ENCODE measurements at places on chromosomes 12 and 14. TPM values are rescaled to one million over a fixed set of nuclear protein-coding genes. Genes with fewer than 3 reads are reported as not detected.

Gene GLRX5
- polyA plus RNA-seq: 55.2 TPM

DNA sequence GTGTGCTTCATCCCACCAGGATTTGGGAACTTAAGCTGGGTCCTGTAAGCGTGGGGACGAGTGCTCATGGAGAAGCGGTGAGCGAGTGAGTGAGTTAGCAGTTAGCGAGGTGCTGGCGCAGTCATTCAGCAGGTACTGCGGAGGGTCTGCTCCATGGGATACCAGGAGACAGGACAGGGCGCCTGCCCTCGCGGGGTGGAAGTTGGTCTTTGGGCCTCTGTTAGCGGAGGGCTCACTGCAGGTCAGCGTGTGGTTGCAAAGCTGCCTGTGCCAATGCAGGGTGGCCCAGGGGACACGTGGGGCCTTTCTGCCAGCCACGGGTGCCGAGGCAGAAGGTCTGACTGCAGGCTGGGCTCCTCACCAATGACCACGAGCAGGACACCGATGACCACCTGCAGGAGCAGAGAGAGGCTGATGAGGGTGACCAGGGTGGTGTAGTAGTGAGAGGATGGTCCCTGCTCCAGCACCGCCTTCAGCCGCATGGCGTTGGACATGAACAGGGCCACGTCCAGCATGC is 97.6 kb downstream of the NINJ2 start:
- no peak for DNase-seq

DNA sequence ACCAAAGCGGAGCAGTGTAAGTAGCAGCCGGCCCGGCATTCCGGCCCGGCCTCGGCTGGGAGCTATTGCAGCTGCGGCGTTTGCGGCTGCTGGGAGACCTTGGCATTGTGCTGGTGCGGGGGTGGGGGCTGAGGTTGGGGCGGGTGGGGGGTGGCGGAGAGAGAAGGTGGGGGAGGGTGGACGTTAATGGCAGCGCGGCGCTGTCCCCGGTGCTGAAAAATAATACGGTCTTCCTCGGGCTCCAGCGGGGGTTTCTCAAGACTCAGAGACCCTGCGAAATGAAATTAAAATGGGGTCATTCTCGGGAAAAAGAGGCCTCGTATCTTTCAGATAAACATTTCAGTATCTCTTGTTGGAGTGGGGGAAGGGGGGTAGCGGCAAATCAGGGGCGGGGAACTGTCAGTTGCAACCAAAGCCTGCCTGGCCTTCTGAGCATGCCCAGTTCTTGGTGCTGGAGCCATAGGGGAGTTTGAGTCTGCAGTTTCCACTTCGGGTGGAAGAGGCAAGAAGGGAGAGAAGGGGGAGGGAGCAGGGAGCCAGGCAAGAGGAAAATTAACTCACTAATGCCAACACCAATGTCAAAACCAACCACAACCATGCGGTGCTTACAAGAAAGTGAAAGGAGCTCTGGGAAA is 414 bp downstream of the UNC79 start:
- no peak for DNase-seq

GRCh38 chr12:93009533-93009932 is 80.4 kb upstream of the EEA1 start:
- no peak for DNase-seq

Gene GLIPR1L1
- polyA plus RNA-seq: not detected

GRCh38 chr14:88611878-88612277 is 49.0 kb downstream of the ZC3H14 start:
- no peak for DNase-seq
